ENCODE measurements at places on chromosomes 3 and 15. TPM values are rescaled to one million over a fixed set of nuclear protein-coding genes. Genes with fewer than 3 reads are reported as not detected.

The EPHB3 gene
- 0.05 TPM for polyA plus RNA-seq

The ZNF860 gene
- not detected for polyA plus RNA-seq

The NMB gene
- polyA plus RNA-seq, result 6.1 TPM

The TMEM87A gene
- 23.1 TPM for polyA plus RNA-seq

The REC114 gene
- polyA plus RNA-seq, result not detected
